ENCODE measurements at places on chromosomes 1 and 21.

DNA sequence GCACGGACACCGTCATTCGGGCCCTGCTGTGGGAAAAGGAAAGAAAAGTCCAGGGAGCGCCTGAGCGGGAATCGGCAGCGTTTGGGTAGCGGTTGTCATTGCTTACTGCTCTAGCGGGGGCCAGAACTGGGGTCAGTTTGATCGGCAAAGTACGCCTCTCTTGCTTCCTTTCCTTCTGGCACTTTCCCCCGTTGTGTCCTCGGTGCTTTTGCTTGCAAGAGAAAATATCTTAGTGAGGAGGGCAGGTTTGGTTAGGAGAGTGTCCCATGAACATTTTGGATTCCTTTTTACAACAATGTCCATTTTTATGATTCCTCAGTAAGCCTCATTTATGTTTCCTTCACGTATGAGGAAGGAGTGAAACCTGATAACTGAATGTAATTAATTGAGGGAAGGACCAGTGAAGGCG is 670 bp downstream of the ST3GAL3 start:
- no peak for DNase-seq

DNA sequence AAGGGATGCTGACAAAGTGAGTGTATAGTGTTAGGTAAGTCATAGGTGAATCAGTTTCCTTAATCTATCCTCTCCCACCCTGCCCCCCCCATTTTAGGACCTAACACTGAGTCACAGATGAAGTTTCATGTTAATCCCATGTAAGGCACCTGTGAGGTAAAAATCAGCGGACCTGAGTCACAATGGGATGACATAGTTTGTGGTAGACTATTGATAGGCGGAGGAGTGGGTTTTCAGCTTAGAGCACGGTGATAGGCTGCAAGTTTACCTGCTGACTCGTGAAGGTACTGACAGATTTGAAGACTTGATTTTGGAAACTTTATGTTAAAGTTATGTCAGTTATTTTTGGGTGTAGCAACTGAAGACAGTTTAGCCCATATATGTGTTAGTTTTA is 1.7 kb downstream of the TOR1AIP1 start:
- no peak for DNase-seq

DNA sequence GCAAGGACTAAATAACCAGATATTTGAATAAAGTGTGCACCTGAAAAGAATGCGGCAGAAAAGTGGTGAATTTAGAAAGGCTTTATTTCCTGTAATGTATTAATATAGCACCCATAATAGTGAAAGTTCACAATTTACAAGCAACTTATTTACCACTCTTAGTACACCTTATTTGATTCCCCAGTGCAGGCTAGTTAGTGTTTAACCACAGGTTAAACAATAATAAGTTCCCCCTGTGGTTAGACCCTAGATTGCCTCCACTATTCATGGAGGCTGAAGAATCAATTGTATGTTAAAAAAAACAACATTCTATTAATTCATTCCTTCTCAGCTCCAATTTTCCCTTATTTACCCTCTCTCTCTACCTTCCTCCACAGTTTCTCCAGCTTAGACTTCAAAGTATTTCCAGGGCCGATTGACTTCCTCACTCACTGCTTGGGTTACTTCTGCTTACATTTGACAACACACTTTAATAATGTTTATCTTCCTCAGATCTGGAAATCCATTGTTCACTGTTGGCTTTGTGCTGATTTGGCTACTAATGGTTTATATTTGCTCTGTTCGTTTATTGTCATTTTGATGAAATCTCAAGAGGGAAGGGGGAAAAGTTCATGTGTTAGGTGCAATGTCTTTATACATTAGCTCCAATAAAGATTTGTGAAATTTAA is 796.3 kb downstream of the BRINP3 start:
- DNase-seq, result no peak

- no peak for DNase-seq
Observed at GRCh38 chr1:151805066-151805820, at the start of gene LINGO4. Gene LINGO4 (minus strand): TSS chr1:151805419. CDS start chr1:151802704, 2,715 bp downstream.

DNA sequence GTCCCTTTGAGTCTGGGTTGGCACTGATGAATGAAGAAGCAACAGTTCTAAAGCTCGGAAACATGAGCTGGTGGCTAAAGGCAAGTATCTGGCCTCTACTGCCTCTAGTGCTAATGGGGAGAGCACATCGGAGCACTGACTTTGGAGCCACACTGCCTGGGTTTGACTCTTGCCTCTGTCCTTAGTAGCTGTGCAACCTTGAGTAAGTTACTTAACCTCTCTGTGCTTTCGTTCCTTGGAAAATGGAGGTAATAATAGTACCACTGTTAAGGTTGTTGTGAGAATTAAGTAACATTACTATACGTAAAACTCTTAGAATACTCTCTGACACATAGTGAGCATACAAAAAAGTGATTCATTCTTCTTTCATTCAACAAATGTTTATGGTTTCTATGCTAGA is 211.2 kb downstream of the ATG4C start:
- DNase-seq, result no peak

DNA sequence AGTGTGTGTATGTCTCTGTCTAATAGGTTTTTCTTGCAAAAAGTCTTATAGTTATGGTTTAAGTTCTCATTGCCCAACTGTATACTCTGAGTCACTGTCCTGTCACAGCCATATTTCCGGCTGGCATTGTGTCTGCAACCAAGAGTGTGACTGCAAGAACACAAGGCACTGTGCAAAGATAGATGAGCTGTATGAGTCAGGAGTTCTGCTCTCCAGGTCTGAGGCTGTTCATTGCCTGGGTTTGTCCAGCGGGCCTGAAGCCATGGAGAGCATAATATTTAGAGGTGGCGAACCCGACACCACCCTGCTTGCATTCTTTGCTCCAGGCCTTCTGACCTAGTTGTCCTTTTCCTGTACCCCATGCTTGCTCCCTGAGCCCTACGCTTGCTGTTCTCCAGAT is 50.9 kb upstream of the CNIH3 start:
- peak; percentile 66 for DNase-seq

- no peak for DNase-seq
Observed at GRCh38 chr1:8421721-8422120, 103.8 kb downstream of the SLC45A1 start.

GRCh38 chr1:41907446-41907845 is 11.3 kb downstream of the HIVEP3 start:
- no peak for DNase-seq

DNA sequence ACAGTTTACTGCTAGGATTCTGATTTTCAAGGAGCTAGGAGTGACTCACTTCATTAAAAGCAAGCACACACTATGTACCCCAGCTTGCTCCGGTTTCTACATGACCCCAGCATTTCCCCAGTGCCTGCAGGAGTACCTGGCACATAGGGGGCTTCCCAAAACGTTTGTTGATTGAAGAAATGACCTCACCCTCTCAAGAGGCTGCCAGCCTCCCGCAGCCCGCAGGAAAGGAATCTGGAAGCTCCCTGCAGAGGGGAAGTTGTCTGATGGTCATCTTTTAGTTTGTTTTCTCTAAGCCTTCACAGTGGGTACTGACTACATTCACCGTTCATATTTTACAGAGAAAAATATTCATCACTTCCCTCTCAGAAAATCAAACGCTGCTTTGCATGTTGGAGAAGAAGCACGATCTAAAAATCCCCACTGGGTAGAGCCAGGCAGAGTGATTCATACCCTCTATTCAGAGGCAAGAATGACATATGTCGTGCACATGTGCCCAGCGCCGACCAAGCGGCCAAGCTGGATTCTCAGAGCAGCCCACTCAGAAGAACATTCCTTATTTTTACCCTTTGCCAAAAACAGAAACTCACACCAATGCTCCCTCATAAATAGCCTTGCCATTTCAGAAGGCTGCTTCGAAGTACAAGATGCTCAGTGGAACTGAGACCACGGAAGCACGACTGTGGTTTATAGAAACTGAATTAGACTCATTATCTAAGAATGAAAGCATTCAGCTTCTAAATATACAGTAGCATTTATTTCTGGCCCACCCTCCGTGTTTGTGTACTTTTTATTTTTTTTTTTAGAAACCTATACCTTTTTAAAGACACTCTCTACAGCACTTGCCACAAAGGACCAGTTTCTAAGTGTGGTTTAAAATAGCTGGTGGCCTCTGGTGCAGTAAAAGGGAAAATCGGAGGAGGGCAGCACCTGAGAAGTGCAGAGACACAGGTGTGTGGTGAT is 143.2 kb downstream of the MIS18A start:
- DNase-seq, result peak; percentile 15

GRCh38 chr21:28227881-28228635 is 764.6 kb downstream of the LTN1 start:
- DNase-seq, result no peak

GRCh38 chr1:178311164-178311563 is 185.6 kb downstream of the CLEC20A start:
- DNase-seq, result no peak

GRCh38 chr1:151515265-151515664 is 4.1 kb downstream of the CGN start:
- DNase-seq, result no peak

DNA sequence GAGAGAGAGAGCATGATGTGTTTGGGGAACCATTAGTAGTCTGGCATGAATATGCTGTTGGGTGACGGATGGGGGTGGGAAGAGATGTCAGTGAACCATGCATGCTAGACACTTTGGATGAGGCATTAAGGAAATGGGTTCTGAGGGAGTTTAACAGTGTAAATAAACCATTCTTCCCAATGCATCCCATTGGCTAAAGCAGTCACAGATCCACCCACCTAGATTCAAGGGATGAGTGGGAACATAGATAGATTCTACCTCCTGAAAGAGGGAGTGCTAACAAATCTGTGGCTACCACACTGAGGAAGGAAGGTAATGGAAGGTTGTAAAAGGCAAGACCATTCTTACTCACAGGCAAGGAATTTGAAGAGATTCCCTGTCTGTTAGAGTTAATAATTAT is 129.8 kb upstream of the CACNA1E start:
- DNase-seq, result no peak

DNA sequence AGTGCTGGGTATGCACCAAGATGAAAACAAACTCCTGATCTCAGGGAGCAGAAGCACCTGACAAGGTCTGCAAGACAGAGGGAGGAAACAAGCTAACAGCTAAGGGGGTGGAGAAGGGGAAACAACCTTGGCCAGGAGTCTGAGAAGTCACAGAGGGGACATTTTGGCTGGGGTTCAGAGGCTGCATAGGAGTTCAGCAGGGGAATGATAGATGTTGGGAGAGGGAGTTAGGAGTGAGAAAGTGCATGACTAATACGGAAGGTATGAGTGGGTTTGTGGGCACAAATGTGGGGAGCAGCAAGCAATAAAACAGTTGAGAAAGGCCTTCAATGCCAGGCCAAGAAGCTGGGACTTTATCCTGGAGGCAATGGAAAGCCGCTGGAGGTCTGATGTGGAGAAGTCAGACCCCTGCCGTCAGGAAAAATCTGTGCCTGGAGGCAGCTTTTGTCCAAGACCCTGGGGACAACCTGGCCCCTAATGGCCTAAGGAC is 16.4 kb downstream of the EPHA2 start:
- no peak for DNase-seq

- no peak for DNase-seq
Observed at GRCh38 chr1:210755991-210756659, 377.8 kb downstream of the KCNH1 start.

DNA sequence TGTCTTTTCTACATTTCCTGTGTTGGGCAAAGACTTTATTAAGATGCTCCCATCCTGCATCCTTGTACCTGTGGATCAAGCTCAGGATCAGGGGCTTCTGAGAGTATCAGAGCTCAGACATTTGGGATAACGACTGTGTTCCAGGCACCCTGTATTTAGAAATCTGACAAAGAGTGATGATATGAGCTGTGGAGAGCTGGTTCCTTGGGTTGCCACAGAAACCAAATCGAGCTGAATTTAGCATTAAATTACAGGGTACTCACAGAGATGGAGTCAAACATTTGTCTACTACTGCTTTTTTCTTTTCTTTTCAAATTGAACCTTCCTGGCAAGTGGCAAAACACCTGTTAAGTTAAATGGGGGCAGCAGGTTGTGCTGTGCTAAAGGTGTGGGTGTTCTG is 110.6 kb downstream of the XCL2 start:
- DNase-seq, result no peak

DNA sequence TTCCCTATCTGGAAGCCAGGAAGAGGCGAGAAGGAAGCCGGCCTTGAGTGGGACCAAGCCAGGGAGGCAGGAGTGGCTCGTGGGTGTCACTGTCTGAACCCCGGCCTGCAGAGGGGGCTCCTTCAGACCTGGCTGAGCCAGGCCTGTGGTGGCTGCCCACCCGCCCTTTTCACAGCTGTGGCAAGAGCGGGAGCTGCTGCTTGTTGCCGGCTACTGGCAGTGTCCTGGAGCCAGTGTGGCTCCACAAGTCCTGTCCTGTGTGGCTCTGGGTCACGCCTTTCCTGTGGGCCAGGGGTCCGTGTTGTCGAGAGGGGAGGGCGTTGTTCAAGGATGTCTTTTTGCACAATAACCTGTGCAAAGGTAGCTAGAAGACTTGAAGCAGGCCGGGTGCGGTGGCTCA is 1.3 kb downstream of the PFKL start:
- no peak for DNase-seq

- DNase-seq, result no peak
Observed at GRCh38 chr1:34762474-34763141, 3.1 kb downstream of the GJB4 start.

GRCh38 chr1:238830036-238830611 is 556.2 kb upstream of the CHRM3 start:
- DNase-seq, result no peak
